ENCODE measurements at places on chromosomes 12 and 14. TPM values are rescaled to one million over a fixed set of nuclear protein-coding genes. Genes with fewer than 3 reads are reported as not detected.

ALDH1L2 gene
- 37.4 TPM for total RNA-seq

NUDT14 gene
- 13.6 TPM for total RNA-seq

C1QL4 gene
- 0.55 TPM for total RNA-seq

SIX6 gene
- total RNA-seq, result not detected

POP5 gene
- 42.5 TPM for total RNA-seq

SDSL gene
- total RNA-seq, result 2.5 TPM

ACRBP gene
- not detected for total RNA-seq

TAS2R7 gene
- total RNA-seq, result not detected

RBP5 gene
- total RNA-seq, result not detected

CPNE8 gene
- total RNA-seq, result 47.3 TPM

SLC38A2 gene
- total RNA-seq, result 745 TPM

NDRG2 gene
- total RNA-seq, result 3.4 TPM

PYGL gene
- 255 TPM for total RNA-seq

ITGA7 gene
- 0.38 TPM for total RNA-seq

CLEC4D gene
- total RNA-seq, result not detected

SLC10A1 gene
- total RNA-seq, result 0.17 TPM

MAP3K9 gene
- total RNA-seq, result 0.84 TPM

GZMH gene
- not detected for total RNA-seq
